ENCODE measurements at places on chromosomes 13 and 19. TPM values are rescaled to one million over a fixed set of nuclear protein-coding genes. Genes with fewer than 3 reads are reported as not detected.

The VPS36 gene
- 17.9 TPM for total RNA-seq

The COL5A3 gene
- total RNA-seq = 2.1 TPM

The TLE6 gene
- total RNA-seq = 2.4 TPM

The LRRC63 gene
- not detected for total RNA-seq

The ZNF844 gene
- total RNA-seq = 9.2 TPM

The LRP3 gene
- 24.0 TPM for total RNA-seq

The FSD1 gene
- total RNA-seq = 5.7 TPM

The GJA3 gene
- 0.57 TPM for total RNA-seq

The NANOS3 gene
- not detected for total RNA-seq

The GGN gene
- total RNA-seq = 0.14 TPM

The MISP gene
- total RNA-seq = 0.18 TPM

The ZSCAN4 gene
- not detected for total RNA-seq

The OR10H3 gene
- not detected for total RNA-seq

The ADM5 gene
- total RNA-seq = 0.28 TPM

The ADGRE3 gene
- total RNA-seq = not detected

The MBNL2 gene
- 108 TPM for total RNA-seq

The RGL3 gene
- 1.4 TPM for total RNA-seq

The ZNF841 gene
- 24.2 TPM for total RNA-seq

The SWSAP1 gene
- total RNA-seq = 0.43 TPM

The ATXN8OS gene
- total RNA-seq = not detected

The KLK15 gene
- not detected for total RNA-seq

The NTF4 gene
- not detected for total RNA-seq

The IFNL1 gene
- total RNA-seq = not detected

The KLK12 gene
- not detected for total RNA-seq

The PPFIA3 gene
- total RNA-seq = 1.4 TPM

The PRSS57 gene
- total RNA-seq = not detected

The PCDH8 gene
- not detected for total RNA-seq

The PNMA8B gene
- 1.4 TPM for total RNA-seq
